Right lobe of liver (tissue), 6 donors: ENCODE measurements at places on chromosomes 5 and 9.

GRCh38 chr5:172473427-172473826 lies 19.1 kb upstream of the SH3PXD2B start:
- DNase-seq = no peak

DNA sequence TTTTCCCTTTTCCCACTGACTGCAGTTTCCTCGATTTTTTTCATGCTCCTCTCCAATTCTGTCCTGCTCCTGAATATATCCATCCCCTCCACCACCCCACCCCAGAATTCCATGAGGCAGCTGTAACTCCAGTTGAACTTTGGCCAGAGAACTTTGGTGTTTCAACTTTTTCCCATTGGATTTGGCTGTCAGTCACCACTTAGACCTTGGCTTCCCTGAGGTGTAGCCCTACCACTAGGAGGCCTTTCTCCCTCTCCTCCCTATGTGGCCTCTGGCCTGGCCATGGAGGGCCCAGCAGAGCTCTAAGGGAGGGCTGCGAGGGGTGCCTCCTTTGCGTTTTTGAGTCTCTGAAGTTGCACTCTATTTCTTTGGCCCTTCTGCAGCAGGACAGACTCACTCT lies 261.3 kb downstream of the PIK3R1 start:
- no peak for DNase-seq

DNA sequence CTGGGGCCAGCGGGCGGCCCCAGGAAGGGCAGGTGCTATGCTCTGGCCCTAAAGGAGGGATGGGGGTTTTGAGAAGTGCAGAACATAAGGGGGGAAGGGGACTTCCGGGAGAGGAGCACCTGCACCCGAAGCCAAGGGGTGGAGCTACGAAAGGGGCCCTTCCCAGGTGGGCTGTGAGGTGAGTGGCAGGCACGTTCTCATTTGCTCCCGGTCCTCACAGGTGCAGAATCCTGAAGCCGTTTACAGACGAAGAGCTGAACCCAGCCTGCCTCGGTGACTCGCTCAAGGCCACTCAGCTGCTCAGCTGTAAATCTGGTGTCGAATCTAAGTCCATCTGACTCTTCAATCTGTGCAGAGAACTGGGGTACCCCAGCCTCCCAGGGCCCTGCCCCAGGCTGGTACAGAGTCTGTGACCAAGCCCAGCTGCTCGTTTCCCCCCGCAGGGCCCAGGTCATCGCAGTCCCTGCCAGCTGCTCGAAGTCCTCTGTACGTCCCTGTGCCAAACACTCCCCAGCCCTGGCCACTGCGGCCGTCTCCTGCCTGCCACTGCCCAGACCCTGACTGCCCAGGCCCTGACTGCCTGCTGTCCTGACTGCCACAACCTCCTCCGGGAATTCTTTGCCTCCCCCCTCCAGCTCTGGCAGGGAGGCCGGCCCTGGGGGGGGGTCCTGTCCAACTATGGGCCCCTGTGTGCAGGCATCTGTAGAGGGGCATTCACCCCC lies 53.8 kb upstream of the RXRA start:
- no peak for DNase-seq

DNA sequence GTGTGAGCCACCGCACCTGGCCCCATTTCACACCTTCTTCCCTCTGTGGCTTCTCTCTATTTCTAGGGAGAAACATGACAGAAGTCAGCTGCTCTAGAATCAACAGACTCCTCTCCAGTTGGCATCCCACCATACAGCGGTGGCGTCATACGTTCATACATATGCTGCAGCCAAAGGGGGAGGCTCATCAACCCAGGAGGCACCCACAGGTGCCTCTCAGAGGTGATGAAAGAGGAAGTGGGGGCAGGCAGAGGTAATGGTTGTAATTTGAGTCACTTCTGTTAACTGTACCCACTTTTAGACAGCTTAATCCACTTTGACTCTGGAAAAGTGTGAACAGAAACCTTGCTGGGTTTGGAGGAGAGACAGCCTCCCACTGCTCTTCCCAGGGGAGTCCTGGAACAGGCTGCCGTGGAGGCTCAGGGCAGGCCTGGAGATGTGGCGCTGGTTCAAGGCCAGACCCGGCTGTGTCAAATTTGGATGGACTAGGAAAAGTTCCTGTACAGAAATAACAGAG lies 47.3 kb upstream of the SUB1 start:
- DNase-seq = no peak

DNA sequence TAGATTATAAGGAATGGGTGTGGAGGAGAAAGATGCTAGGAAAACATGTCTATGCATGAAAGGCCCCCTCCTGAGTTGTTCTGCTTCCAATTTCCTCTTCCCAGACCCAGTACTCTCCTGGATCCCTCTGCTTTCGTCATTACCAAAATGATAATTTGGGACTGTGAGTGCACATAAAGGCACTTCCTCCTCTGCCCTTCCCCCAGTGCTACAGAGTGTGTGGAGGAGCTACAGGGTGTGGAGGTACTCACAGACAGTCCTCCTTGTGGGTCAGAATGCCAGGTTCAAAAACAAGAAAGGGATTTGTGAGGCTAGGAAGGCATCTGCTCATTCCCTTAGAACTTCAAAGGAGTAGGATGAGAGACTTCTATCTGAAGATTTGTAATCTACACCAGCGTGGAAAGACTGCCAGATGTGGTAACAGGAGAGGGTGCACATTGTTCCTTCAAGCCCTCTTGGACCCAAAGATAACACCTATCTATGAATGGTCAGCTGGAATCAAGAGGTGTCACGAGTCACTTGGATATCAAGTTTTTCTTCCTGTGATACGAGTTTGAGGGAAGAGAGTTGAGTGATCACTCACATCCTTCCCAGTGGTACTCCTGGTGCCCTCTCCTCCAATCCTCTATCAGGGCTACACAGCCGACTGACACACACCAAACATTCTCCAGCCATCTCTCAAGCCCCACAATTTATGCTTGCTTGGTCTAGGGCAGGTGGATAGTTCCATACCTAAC lies 201.1 kb downstream of the EPB41L4A start:
- no peak for DNase-seq

DNA sequence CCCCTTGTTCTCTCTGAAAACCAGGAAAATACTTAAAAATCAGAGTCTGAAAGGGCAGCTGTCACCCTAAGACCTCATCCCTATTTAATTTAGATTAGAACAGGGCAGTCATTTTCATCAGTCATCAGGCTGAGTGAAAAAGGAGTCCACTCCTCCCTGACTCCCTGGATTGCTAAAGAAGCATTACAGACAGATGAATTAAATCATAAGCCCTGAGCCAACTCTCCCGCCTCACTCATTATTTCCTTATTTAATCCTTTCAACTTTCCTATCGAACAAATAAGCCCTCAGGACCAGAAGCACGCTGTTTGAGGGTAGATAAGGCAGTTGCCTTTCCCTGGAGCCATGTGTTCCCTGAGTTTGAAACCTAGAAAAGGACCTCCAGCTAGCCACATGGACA lies 201.9 kb upstream of the ANKRD55 start:
- DNase-seq = no peak

GRCh38 chr9:134611046-134611445 lies 30.6 kb upstream of the COL5A1 start:
- no peak for DNase-seq

- no peak for DNase-seq
Measured at GRCh38 chr9:126700903-126701812, 87.4 kb downstream of the LMX1B start.

GRCh38 chr5:118060833-118061232 lies 927.5 kb downstream of the DTWD2 start:
- no peak for DNase-seq

DNA sequence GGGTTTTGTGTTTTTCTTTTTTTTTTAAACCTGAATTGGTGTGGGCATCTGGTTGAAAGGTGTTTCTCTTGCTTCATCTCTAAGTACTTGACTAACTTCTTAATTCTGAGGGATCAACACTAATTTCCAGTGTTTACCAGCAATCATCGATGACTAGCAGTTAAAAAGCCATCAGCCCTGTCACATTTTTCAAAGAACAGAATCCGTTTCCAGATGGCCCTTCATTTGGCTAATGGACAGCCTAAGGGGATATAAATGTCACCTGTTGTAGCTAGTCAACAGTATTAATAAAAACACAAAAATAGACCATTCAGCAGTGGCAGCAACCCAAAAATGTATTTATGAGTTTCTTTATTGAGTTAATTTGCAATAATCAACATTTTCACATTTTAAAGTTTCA lies 1076.5 kb downstream of the MAT2B start:
- no peak for DNase-seq

GRCh38 chr5:1108023-1108864 lies 3.6 kb downstream of the SLC12A7 start:
- DNase-seq = peak; percentile 85

DNA sequence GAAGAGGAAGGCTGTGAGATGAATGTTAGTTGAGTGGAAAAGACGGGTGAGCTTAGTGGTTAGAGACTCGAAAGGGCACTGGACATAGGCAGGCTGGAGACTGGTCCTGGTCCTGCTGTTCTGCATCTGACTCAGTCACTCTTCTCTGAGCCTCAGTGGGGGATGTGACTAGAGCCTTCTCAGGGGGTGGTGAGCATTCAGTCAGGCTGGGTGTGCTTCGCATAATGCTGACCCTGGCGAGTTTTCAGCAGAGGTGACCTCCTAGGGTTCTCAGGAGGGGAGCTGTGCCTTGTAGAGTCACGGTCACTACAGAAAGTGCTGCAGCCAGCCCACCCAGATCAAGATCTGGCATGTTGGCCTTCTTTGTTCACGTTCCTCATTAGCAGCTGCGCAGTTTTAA lies 44.3 kb downstream of the PRRC2B start:
- DNase-seq = no peak

DNA sequence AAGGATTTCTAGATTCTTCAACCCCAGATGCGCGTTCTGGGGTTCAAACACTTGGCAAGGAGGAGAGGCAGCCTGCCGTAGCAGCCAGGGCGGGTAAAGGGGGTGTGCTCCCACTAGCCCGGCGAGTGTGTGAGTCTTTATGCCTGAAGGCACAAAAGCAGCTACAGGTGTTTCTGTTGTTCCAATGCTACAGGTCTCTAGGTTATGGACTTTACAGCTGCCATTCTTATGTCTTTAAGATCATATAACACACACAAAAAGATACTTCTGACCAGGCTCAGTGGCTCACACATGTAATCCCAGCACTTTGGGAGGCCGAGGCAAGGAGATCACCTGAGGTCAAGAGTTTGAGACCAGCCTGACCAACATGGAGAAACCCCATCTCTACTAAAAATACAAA lies 133.6 kb upstream of the RETREG1 start:
- DNase-seq = no peak

DNA sequence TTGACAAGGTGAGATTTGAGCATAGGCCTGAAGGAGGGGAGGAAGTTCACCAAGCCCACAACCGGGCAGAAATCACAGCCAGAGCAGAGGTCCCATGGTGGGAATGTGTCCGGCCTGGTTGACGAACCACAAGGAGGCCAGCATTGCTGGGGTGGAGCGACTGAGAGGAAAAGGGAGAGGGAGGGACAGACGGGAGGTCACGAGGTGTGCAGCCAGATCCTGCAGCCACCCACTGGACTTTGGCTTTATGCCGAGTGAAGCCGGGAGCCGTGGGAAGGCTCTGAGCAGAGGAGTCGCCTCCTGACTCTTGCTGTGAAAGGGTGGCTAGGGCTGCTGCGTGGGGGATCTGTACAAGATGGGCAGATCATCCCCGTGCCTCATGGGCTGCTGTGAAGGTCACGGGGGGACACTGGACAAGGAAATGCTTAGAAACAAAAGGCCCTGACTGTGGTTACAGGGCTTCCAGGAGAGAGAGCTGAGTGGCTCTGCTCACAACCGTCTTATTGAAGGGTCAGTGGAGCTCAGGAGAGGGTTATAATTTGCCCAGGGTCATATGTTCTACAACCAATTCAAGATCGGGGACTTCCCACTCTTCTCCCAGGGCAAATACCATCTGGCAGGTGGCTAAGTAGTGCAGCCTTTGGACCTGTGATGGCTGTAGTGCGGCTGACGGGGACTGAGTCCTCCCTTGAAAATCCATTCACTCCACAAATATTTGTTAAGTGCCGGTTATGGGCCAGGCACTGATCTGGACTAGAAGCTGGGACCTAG lies 15.6 kb upstream of the CD74 start:
- DNase-seq = peak; percentile 86

GRCh38 chr9:100056561-100056960 lies 42.2 kb downstream of the ERP44 start:
- DNase-seq = no peak

GRCh38 chr9:14769230-14769571 lies 46.7 kb upstream of the CER1 start:
- DNase-seq = no peak

DNA sequence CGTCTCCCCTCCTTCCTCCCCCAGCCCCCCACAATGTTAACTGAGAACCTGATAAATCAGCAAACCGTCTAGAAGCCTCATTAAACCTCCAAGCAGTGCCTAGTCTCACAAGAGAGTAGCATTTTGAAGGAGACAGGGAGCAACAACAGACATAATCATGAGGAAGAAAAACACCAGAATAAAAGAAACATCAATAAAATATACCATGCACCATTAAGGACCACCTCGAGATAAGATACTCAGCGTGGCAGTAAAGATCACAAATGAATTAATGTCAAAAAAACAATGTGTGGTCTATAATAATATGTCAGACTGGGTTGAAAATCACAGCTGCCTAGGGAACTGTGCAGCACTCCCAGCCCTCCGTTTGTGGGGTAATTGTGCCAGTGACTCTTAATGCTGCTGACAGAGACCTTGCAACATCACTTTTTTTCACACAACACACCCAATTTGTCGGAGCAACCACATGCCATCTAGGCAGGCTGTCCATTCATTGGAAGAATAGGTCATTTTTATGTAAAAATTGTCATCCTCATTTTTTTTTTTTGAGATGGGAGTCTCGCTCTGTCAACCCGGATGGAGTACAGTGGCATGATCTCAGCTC lies 450.8 kb upstream of the WWC1 start:
- DNase-seq = no peak

DNA sequence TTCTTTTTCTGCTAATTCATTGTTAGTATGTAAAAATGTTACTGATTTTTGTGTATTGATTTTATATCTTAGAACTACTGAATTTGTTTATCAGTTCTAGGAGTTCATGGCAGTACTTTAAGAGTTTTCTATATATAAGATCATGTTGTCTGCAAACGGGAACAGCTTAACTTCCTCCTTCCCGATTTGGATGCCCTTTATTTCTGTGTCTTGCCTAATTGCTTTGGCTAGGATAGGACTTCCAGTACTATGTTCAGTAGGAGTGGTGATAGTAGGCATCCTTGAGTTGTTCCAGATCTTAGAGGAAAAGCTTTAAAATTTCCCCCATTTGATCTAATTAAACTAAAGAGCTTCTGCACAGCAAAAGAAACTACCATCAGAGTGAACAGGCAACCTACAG lies 20.1 kb downstream of the RCL1 start:
- no peak for DNase-seq

DNA sequence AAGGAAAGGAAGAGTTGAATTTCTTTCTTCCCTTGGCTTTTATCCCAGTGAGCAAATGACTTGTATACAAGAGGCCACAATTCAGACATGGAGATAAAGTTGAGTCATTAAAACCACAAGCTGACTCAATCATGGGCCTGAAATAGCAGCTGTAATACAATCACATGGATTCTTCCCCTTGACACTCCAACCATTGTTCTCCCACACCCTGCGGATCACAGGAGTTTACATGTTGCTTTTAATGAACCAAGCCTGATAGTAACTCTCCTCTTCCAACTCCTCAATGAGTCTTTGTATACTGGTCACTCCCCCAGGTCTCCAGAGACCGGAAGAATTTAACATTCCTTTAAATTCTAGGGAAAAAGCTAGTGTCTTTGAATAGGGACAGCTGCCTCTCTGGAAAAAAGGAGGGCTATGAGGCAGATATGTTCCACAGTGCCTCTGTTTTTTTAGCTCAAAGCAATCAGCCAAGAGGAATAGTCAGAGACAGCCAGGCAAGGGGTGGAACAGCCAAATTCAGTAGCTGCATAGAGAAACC lies 32.4 kb downstream of the PCDHGC5 start:
- no peak for DNase-seq

- DNase-seq = no peak
Measured at GRCh38 chr5:38149815-38150195, 108.6 kb upstream of the EGFLAM start.

- no peak for DNase-seq
Measured at GRCh38 chr9:105501414-105501813, 53.6 kb downstream of the FSD1L start.
